ENCODE measurements at places on chromosomes 11 and 22. TPM values are rescaled to one million over a fixed set of nuclear protein-coding genes. Genes with fewer than 3 reads are reported as not detected.

MYO18B gene
- total RNA-seq: 0.08 TPM

OR52N4 gene
- total RNA-seq: not detected

SYT7 gene
- 1.0 TPM for total RNA-seq

CAVIN3 gene
- total RNA-seq: 27.0 TPM

FAM83F gene
- total RNA-seq: not detected

GAS2L1 gene
- total RNA-seq: 37.5 TPM

OR56A1 gene
- total RNA-seq: not detected

SAA2 gene
- 0.31 TPM for total RNA-seq

FREY1 gene
- 0.39 TPM for total RNA-seq

CCDC188 gene
- not detected for total RNA-seq

WNT11 gene
- total RNA-seq: 2.9 TPM

SEPTIN5 gene
- total RNA-seq: 9.8 TPM

F2 gene
- total RNA-seq: 2.1 TPM

RAG2 gene
- total RNA-seq: not detected

TNNT3 gene
- total RNA-seq: 0.15 TPM

LDLRAD3 gene
- 25.8 TPM for total RNA-seq

LINC01488 gene
- 0.04 TPM for total RNA-seq

CHRM4 gene
- 0.48 TPM for total RNA-seq

C11orf21 gene
- not detected for total RNA-seq

PRR14L gene
- total RNA-seq: 6.7 TPM

TRPM5 gene
- total RNA-seq: not detected

OR51V1 gene
- not detected for total RNA-seq

PHETA2 gene
- not detected for total RNA-seq

UPK3A gene
- not detected for total RNA-seq

TOM1 gene
- 11.5 TPM for total RNA-seq

GNG3 gene
- not detected for total RNA-seq

SUSD2 gene
- total RNA-seq: 84.1 TPM

C11orf65 gene
- total RNA-seq: 0.31 TPM

DERL3 gene
- total RNA-seq: 0.81 TPM

MMP12 gene
- 0.04 TPM for total RNA-seq

CFL1 gene
- 2,247 TPM for total RNA-seq

RIMBP3C gene
- total RNA-seq: 0.28 TPM

ZC3H7B gene
- total RNA-seq: 25.7 TPM

ATL3 gene
- 45.9 TPM for total RNA-seq

OR8D4 gene
- not detected for total RNA-seq

TST gene
- total RNA-seq: 52.8 TPM

OR2D2 gene
- not detected for total RNA-seq

MFRP gene
- total RNA-seq: not detected

OSM gene
- not detected for total RNA-seq

GGTLC3 gene
- not detected for total RNA-seq

ATG16L2 gene
- 2.6 TPM for total RNA-seq

EMID1 gene
- 0.23 TPM for total RNA-seq

SORL1 gene
- total RNA-seq: 1.9 TPM
